Stimulated activated CD4-positive, alpha-beta T cell treated with anti-CD3 and anti-CD28 coated beads, Interleukin-4, amount 100 ng/mL, for 4 hours (primary cell): ENCODE measurements at places on chromosomes 4 and X.
A peak's percentile ranks its signal among the peaks of the same experiment; 100 is the strongest.

DNA sequence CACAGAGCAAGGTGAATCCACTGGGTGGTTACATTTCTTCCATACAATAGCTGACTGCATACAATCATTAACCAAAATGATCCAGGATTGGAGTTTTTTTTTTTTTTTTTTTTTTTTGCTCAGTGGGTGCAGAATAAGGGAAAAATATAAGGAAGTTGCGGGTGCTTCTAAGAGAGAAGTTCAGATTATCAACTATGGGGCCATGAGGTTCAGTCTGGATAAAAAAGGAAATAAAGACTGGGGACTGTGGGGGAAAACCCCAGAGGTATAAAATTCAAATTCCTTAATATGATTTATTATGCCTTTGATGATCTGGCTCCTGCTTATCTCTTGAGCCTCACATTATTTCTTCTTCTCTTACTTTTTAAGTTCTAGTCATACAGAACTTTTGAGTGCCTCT is 5.9 kb upstream of the EIF1AX start:
- DNase-seq: no peak

DNA sequence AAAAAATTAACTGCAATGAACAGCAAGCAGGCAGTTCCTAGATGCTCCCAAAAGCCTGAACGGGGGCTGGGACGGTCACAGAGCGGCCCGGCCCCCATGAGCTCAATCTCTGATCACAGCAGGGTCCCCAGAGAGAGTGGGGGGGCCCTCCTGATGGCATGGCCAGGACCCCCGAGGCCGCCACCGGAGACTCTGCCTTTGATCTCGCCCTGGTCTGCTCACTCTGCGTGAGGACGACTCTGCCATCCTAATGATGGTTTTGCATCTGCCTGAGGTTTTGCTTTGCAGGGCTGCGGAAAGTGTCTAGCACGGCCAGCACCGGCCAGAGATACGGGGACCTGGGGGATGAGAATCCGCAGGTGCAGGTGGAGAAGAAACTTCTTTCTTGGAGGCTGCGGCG is 103.8 kb downstream of the SHOX start:
- DNase-seq: no peak

DNA sequence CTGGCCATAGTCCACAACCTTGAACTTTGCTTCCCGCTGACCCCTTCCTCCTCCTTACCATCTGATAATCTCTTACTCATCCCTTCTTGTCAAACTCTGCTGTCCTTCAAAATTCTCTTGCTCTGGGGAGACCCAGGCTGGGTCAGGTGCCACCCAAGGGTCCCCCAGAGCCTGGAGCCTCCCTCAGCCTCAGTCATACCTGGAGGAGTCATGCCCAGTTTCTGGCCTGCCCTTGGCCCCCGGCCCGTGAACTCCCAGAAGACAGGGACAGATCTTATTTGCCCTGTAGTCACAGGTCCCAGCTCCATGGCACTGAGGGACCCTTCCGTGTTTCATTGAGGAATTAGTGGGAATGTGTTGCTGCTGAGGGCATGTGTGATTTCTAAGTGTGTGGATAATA is 4.7 kb upstream of the GPR78 start:
- no peak for DNase-seq

- DNase-seq: no peak
Measured at GRCh38 chr4:159487284-159487747, 384.4 kb downstream of the RAPGEF2 start.

DNA sequence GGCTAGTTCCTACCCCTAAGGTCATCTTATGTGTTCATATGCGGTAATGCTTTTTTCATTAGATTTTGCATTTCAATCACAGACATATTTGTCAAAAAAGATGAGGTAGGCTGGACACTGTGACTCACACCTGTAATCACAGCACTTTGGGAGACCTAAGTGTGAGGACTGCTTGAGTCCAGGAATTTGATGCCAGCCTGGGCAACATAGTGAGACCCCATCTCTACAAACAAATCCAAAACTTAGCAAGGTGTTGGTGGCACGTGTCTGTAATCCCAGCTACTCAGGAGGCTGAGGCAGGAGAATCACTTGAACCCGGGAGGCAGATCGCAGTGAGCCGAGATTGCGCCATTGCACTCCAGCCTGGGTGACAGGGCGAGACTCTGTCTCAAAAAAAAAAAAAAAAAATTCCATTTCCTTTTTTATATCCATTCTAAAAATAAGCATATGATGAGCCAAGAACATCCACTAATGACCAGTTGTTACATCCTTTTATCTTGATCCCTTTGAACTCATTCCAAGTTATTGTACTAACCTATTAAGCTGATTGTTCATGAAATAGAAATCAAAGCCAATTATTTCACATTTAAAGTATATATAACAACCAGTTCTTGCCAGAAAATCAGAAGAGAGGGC is 23.4 kb downstream of the PGAM4 start:
- no peak for DNase-seq

GRCh38 chr4:140037353-140038030 is 116.5 kb downstream of the MAML3 start:
- DNase-seq: no peak

DNA sequence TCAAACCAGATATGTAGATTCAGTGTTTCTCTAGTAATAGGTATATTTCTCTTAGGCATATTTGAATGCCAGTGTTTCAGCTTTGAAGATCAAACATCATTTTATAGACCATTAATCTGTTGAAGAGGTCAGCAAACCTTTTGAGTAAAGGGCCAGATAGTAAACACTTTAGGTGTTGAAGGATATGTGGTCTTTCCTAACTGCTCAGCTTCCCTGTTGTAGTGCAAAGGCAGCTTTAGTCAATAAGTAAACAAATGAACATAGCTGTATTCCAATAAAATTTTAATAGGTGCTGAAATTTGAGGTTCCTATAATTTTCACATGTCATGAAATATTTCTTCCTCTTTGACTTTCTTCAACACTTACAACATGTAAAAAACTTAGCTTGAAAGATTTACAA is 201.6 kb downstream of the ADGRL3 start:
- DNase-seq: no peak

GRCh38 chr4:128639541-128640270 is 169.8 kb upstream of the JADE1 start:
- DNase-seq: no peak

GRCh38 chr4:82519072-82519471 is 42.7 kb downstream of the TMEM150C start:
- no peak for DNase-seq

- DNase-seq: no peak
Measured at GRCh38 chr4:42490015-42490414, 92.7 kb downstream of the SHISA3 start.

DNA sequence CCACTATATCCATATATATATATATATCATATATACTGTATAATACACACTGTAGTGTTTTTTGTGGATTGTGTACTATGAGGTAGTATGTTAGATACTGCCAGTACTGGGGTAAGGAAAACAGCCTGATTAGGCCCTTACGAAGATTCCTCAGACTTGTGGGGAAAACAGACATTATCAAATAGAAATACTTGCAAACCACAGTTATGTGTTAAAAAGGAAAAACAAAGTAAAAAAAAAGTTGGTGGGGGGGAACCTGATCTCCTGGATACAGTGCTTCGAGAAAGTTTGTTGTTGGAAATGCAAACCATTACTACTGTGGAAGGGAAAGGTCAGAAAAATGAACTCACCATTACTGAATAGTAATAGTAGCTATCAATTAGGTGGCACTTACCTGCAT is 53.0 kb downstream of the PKD2 start:
- no peak for DNase-seq

DNA sequence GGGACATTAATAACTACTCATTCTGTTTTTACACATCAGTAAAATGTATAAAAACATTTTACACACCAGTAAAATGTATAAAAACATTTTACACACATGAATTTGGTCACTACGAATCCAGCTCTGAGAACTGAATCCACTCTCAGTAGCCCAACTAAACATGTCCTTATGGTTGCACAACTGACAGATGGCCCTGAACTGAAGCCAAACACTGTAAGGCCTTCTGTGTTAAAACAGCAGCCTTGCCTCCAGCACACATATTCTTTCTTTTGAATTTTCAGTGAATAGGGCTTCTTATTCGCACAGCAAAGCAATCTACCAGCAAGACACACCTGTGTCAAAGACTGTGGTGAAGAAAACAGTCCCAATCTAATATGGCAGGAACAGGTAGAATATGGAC is 169.9 kb upstream of the FMR1 start:
- no peak for DNase-seq

DNA sequence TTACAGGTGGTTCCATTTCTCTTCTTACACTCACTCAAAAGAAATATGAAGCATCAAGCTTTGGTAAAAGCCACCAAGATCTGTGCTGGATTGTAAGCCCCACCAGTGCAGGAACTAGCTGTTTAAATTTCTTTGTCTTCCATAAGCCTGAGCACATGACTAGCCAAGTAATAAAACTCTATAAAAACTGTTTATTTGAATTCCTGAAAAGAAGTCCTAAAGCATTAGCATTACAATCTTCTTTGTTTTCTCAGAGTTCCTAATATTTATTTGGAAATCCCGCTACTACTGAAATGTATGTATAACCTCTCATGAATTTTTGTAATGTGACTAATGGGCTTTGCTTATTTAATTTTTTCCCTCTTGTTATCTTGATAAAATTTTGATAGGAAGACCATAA is 65.9 kb downstream of the IQCM start:
- no peak for DNase-seq

- no peak for DNase-seq
Measured at GRCh38 chrX:73828080-73828720, 265.2 kb downstream of the CHIC1 start.

- no peak for DNase-seq
Measured at GRCh38 chrX:111560801-111561200, 49.4 kb downstream of the SERTM2 start.

DNA sequence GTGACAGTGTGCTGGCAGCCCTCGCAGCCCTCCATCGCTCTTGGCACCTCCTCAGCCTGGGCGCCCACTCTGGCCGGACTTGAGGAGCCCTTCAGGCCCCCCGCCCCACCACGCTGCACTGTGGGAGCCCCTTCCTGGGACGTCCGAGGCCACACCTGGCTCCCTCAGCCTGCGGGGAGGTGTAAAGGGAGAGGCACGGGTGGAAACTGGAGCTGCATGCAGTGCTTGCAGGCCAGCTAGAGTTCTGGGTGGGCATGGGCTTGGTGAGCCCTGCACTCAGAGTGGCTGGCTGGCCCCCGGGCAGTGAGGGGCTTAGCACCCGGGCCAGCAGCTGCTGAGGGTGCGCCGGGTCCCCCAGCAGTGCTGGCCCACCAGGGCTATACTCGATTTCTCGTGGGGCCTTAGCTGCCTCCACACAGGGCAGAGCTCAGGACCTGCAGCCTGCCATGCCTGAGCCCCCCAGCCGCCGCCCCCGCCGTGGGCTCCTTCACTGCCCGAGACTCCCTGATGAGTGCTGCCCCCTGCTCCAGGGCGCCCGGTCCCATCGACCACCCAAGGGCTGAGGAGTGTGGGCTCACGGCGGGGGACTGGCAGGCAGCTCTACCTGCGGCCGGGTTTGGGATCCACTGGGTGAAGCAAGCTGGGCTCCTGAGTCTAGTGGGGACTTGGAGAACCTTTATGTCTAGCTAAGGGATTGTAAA is 1672.7 kb upstream of the PCDH7 start:
- no peak for DNase-seq

GRCh38 chr4:54999003-54999402 is 126.4 kb downstream of the KDR start:
- DNase-seq: no peak

DNA sequence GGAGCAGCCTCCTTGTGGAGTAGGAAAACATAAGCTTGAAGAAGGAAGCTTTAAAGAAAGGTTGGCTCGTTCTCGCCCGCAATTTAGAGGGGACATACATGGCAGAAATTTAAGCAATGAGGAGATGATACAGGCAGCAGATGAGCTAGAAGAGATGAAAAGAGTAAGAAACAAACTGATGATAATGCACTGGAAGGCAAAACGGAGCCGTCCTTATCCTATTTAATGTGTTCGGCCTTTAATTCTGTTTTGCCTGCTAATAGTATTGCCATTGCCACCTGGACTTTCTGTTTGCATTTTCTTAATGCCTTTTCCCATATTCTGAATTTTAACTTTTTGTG is 1.4 kb downstream of the TCEAL1 start:
- DNase-seq: no peak

DNA sequence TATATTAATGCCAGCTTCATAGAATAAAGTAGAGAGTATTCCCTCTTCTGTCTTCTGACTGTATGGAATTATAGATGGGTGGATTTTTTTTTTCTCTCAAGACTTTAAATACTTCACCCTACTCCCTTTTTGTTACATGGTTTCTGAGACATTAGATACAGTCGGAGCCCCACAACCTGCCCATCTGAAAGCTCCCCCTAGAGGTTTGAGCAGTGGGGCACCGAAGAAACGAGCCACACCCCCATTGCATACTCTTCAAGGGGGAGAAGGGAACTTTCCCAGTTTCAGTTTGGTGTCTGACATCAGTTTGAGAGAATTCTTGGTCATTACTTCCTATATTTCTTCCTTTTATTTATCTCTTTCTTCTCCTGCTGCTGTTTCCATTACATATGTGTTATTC is 437.6 kb upstream of the AGA start:
- DNase-seq: no peak

- no peak for DNase-seq
Measured at GRCh38 chr4:1488357-1488756, 82.1 kb upstream of the NKX1-1 start.

DNA sequence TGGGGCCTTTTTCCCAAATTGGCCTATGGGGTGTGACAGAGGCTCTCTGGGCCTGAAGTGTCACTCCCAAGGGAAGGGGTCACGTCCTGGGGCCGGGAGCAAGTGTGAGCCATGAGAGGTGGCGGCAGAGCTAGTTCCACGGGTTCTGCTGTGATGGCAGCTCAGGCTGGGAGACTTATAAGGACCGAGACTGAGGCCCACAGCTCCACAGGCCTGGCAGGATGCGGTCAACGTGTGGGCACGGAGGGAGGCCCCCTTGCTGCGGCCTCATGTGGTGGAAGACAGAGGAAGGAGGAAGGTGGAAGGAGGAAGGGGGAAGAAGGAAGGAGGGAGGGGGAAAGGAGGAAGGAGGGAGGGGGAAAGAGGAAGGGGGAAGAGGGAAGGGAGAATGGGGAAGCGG is 7.2 kb upstream of the CPLX1 start:
- DNase-seq: no peak

GRCh38 chrX:53768451-53768850 is 81.9 kb upstream of the HUWE1 start:
- no peak for DNase-seq

GRCh38 chr4:15405018-15405417 is 22.8 kb upstream of the C1QTNF7 start:
- DNase-seq: no peak

DNA sequence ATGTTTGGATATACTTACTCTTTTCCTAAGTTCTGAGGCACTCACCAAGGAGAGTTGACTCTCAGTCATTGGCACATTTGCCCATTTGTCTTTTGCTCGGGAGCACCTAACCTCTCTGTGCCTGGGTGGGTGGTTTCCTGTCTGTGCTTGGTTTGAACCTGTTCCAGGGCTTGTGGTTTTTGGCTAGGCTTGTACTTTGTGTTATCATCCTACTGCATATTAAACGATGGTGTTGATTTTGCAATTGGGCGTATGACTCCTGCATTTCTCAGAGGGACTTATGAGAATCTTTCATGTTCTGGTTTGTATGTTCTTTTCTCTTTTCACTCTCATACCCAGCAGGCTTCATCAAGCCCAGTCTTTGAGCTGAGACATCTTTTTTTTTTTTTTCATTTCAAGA is 161.7 kb downstream of the BTC start:
- peak; percentile 23 for DNase-seq
